Pancreas (tissue), 10 donors: ENCODE measurements at places on chromosomes 2 and 18.

- no peak for DNase-seq
Observed at GRCh38 chr2:113278073-113278741, 514 bp downstream of the PAX8 start.

DNA sequence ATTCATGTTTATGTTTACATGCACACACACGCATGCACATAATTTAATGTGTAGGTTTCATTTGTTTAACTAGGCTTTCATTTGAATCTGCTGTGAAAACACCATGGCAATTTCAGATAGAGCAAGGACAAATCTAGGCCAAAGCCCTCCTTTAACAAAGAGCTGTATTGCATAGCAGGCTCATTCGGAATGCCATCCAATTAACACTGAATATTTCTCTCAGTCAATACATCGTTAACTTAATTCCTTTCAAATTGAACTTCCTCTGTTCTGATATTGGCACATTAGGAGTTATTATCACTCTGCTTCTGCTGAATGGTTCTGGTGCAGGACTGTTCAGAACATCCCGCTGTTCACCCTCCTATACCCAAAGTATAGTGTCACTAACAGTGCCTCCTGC, 435.1 kb upstream of the CDH20 start:
- DNase-seq: no peak

- no peak for DNase-seq
Observed at GRCh38 chr2:150119819-150120218, 367.6 kb downstream of the RND3 start.

- no peak for DNase-seq
Observed at GRCh38 chr2:126748188-126748760, 92.3 kb downstream of the GYPC start.

DNA sequence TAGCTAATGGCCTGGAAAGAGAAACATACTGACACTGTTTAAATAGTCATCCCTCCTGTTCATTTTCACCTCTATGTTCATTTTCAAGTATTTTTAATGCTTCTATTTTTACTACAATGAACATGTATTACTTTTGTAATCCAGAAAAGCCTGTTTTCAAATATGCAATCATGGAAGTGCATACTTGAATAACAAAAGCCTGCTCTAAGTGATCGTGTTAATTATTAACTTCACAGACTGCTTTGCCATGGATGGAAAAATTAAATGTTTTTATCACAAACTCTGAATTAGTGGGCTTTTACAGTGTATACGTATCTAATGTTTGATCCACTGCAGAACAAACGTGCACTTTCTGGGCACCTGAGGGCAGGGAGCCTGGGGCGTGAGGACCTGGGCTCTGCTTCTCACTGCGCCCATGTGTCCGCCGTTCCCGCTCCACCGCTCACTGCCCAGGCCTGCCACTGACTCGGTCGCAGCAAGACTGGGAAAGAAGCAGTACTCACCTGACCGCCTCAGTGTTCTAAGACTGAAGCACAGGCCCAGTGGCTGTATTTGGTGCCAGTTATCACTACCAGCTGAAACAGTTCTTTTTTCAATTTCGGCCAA, 80.6 kb downstream of the UXS1 start:
- peak; percentile 46 for DNase-seq

GRCh38 chr2:172931256-172931894, 144.3 kb upstream of the MAP3K20 start:
- no peak for DNase-seq

- DNase-seq: no peak
Observed at GRCh38 chr18:13412901-13413300, 194.3 kb downstream of the LDLRAD4 start.

DNA sequence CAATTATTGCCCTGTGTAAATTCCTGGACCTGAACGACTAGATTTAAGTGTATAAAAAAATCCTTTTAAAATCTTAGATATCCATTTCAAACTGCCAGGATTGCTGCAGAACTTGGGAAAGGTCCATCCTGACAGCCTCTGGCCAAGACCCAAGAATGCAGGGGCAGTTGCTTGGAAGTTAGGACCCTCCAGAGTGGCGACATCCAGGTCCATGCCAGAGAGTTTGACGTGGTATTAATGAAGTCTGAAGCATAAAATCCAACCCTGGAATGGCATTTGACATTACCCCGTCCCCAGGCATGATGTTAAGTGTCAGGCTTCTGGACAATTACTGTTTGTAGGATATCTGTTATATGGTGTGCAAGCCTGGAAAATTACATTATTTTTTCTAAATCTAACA, 810.2 kb downstream of the CNTNAP5 start:
- DNase-seq: no peak

DNA sequence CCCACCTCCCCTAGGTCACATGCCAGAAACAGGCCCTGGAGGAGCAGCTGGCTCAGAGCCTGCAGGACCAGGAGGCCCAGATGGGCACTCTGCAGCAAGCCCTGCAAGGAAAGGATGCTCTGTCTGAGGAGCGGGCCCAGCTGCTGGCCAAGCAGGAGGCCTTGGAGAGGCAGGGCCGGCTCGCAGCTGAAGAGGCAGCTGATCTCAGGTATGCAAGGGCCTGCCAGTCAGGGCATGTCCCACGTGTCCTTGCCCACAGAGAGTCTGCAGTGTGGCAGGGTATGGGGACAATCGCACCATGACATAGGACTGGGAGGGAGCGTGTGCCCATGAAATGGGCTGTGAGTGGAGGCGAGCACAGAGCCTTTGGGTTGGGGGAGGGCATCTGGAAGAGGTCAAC, 39.9 kb downstream of the CROCC2 start:
- DNase-seq: no peak

DNA sequence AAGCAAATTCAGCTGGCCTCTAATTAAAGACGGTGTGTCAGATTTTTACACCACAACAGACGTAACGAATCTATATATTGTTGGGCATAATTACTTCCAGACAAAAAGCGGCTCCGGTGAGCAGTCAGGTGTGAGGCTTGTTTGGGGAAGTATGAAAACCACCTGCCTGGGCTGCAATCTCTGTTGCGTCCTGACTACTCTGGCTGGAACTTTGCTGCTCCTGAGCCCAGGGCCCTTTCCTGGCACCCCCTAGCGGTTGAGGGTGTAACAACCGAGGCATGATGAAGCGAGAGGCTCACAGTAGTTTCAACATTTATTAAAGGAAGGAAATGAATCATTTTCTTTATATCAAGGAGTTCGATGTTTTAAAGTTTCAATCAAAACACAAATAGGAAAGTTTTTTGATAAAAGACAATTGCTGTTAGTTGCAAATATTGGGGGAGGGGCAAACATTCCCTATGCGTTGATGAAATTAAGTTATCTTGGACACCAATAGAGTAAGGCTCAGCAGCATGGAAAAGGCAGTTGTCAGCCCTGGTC, 10.6 kb upstream of the ITGB6 start:
- DNase-seq: peak; percentile 86

GRCh38 chr2:18907508-18907907, 318.1 kb upstream of the NT5C1B start:
- no peak for DNase-seq

- DNase-seq: no peak
Observed at GRCh38 chr2:8602809-8603208, 79.0 kb upstream of the ID2 start.

DNA sequence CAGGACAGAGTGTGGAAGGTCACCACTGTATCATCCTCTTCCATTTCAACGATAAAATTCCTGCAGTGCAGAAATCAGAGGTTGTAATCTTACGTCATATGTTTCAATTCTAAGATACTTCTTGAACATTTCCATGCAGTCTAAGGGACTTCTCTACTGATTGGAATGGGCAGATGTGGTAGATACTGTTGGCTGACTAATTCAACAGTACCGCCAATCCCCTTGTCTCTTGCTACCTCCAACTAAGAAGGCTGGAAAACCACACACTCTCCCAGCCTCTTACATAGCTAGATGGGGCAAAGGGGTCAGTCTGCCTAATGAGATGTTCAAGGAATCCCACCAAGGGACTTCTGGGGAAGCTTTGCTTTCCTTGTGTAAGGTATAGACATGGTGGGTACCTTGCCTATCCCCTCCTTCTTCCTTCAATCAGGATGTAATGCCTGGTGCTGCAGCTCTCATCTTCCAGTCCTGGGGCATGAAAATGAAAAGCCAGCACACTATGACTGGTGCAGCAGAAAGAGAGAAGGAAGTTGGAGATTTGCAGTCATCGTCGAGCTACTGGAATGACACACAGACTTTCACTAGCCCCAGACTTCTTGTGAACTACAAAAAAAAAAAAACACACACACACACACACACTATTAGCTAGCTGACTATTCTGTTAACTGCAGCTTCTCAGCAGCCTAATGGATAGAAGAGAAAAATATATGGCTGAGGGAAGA, 84.1 kb downstream of the ALPK2 start:
- DNase-seq: no peak
